AG10803 (cell line): ENCODE measurements at places on chromosomes 13 and 19.

DNA sequence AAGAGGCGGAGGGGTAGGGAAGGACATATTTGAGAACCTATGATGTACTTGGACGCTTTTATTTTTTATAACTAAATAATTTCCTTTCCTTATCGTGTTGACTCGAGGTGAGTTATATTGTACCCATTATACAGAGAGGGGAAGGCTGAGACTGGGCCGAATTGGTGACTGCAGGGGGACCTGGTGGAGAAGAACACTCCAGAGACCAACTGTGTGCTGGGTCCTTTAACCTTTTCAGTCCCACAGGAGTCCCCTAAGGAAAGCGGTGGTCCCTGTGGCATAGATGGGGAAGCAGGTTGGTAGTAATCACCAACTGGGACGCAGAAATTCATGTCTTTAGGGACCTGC is 633 bp downstream of the MYH14 start:
- DNase-seq, result no peak

- DNase-seq, result no peak
Observed at GRCh38 chr13:75581874-75582640, 32.5 kb downstream of the UCHL3 start.

DNA sequence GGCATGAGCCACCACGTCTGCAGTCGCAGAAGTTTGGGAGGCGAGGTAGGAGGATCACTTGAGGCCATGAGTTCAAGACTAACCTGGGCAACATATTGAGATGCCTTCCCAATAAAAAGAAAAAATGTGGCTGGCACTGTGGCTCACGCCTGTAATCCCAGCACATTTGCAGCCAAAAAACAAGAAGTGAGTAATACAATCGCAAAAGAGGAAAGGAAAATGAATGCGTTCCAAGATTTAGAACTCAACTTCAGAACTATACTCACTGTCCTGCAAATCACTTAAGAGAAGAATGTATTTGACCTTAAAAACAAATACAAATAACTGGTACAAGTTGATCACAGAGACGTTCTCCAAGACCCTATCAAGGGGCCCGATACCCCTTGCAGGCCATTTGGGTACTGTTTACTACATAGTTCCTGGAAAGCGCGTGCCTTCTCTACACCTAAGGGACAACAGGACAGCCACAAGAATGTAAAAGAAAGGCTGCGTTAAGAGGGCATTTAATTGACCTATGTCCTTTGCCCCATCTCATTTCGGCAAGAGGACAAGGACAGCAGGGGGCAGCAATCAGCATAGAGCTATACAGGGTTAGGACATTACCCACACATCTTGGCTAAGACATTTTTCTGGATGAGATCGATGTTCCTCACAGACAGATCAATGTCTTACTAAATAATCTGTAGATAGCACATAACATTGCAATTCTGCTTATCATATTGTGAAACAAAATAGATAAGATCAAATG is 41.3 kb downstream of the FLT3 start:
- DNase-seq, result peak; percentile 21

DNA sequence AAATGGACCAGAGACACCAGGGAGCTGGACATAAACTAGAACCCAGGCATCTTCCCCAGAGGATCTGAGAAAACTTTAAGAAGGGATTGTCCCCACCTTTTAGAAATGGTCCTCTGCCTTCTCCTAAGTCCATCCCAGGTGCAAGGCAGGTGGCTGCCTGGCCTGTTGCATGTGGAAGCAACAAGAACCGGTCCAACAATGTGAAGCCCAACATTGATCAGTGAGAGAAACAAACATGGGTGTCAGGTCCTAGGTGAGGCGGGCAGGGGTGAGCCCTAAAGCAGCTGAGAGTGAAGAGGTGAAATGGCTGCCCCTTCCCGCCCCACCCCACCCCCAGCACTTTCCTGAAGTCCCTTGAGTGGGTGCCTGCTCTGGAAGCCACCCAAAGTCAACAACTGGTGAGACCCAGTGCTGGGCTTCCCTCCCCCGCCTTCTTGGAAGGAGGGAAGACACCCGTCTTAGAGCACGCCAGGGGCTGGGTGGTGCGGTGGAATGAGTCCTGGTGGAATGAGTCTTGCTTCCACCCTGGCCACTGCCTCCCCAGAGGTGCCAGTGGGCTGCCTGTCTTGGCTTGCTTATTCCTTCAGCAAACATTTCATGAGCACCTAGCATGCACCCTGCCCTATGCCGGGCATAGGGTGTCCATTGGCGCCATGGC is 1.7 kb downstream of the AP1M1 start:
- DNase-seq, result no peak

GRCh38 chr13:28047757-28048388 is 52.5 kb downstream of the FLT3 start:
- peak; percentile 26 for DNase-seq

GRCh38 chr13:104414771-104415170 is 1348.6 kb upstream of the SLC10A2 start:
- no peak for DNase-seq

DNA sequence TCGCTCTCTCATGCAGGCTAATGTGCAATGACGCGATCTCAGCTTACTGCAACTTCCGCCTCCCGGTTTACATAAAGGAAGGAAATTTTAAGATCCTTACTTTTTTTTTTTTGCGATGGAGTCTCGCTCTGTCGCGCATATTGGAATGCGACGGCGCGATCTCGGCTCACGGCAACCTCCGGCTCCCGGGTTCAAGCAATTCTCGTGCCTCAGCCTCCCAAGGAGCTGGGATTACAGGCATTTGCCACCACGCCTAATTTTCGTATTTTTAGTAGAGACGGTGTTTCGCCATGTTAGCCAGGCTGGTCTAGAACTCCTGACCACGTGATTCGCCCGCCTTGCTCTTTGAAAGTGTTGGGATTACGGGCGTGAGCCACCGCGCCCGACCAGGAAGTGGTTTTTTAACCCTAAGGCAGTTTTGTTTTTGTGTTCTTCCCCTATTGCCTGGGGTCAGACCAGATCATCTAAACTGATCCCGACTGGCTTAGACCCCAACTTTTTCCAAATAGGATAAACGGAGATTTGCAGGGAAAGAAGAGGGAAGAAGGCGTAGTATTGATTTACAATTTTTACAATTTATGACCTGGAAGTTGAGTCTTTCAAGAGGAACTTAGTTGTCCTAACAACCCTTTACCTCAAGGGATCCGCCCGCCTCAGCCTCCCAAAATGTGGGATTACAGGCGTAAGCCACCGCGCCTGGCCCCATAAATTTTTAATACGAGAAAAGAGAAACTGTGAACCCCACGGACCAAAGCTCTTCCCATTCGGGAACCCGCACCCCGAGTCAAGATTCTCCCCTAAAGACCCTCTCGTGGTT is 142.0 kb downstream of the ZNF737 start:
- peak; percentile 68 for DNase-seq
